ENCODE measurements at places on chromosomes 1 and 21. TPM values are rescaled to one million over a fixed set of nuclear protein-coding genes. Genes with fewer than 3 reads are reported as not detected.

KCTD3 gene
- 46.3 TPM for total RNA-seq

MSH4 gene
- total RNA-seq: 0.20 TPM

GRCh38 chr1:178651742-178652141, 73.3 kb upstream of the RALGPS2 start:
- DNase-seq: no peak

DNA sequence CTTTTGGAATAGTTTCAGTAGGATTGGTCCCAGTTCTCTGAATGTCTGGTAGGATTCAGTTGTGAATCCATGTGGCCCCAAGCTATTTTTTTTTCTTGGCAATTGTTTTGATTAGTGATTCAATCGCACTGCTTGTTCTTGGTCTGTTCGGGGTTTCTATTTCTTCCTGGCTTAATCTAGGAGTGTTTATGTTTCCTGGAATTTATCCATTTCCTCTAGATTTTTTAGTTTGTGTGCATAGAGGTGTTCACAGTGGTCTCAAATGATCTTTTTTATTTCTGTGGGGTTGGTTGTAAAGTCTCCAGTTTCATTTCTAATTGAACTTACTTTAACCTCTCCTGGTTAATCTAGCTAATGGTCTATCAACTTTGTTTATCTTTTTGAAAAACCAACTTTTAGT, 117.6 kb downstream of the NME7 start:
- DNase-seq: no peak

DNA sequence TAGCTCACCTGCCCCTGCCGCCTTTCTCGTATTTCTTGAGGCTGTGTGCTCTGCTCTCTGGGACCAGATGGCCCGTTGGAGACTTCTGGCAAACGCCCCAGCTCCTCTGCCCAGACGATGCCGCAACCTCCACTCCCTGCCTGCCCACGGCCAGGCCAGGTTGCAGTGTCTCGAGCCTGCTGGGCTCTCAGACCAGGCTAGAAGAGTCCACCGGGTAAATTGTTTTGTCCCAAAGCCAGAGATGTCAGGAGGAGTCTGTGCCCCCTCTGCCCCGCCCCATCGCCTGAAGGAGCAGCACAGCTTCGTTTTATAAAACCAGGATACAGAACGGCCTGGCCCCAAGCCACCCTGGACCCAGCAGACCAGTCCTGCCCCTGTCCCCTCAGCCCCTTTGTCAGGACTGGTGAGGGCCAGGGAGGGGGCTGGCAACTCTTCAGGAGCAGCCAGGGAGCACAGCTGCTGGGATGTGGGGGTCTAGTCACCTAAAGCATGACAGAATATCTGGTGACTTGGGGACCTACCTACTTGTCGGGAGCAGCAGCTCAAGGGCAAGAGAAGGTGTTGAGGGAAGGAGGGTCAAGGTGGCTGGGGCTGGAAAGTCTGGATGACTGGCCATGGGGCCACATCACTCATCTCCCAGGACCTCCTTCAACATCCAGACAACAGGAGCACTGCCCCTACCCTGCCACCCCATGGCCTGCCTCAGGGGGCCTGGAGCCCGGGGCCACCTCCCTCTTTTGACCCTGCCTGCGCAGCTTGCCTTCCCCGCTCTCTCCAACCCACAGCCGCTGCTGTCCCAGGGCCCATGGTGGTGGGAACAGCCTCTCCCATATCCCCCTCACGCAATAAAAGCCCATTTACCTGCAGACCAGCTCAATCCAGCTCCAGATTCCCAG, 33.9 kb upstream of the LBR start:
- DNase-seq: no peak

DHRS3 gene
- not detected for total RNA-seq

SLC5A3 gene
- 5.5 TPM for total RNA-seq

ERRFI1 gene
- total RNA-seq: 11.8 TPM

GRCh38 chr21:36021251-36021837, 39.0 kb downstream of the SETD4 start:
- no peak for DNase-seq

TEX38 gene
- total RNA-seq: not detected

- DNase-seq: peak; percentile 23
These were observed 159.7 kb upstream of the CXADR start for GRCh38 chr21:17352996-17353655.

DSCAM gene
- total RNA-seq: 4.4 TPM

SPRR2E gene
- total RNA-seq: not detected

LCE2B gene
- total RNA-seq: not detected

GRCh38 chr1:203581841-203582240, 44.8 kb upstream of the ATP2B4 start:
- DNase-seq: no peak

CELA2A gene
- total RNA-seq: not detected

DNA sequence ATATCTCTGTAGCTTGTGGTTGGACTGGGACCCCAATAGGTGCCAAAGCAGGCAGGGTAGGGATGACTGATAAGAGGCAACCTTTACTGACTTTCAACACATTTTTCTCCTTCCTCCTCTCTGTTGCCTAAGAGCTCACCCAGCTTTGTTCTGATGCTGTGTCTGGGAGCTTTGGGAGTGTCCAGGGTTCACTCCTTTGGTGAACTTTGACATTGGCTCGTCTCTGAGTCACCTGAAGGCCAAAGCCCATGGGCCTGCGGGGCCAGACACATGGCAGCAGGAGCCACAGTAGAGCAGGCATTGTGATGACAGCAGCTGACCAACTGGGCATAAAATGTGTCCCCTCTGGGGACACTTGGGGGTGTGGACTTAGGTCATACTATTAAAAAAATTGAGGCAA, 99.5 kb upstream of the ZNF644 start:
- no peak for DNase-seq

- DNase-seq: no peak
These were observed 63.1 kb downstream of the KIF21B start for GRCh38 chr1:200960236-200960947.
